ENCODE measurements at places on chromosomes 12 and 14.

- DNase-seq = no peak
Measured at GRCh38 chr14:94598816-94599655, 13.2 kb upstream of the SERPINA3 start.

- no peak for DNase-seq
Measured at GRCh38 chr12:78278706-78279190, 448.1 kb downstream of the NAV3 start.

DNA sequence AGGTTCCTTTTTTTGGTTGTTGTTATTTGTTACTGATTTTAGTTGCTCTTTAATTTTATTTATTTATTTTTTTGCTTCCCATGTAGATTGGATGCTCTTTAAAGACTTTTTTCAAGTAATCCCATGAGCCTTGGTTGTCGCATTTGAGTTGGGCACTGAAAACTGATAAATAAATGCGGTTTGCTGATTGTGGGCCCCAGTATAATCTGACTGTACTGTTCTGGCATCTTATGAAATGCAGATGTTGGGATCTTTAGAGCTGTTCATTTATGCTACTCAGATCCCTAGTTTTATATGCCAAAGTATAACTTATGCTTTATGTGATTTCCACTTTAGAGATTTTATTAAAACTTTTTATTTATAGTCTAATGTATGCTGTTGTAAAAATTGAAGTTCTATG, 33.3 kb downstream of the WNK1 start:
- no peak for DNase-seq

DNA sequence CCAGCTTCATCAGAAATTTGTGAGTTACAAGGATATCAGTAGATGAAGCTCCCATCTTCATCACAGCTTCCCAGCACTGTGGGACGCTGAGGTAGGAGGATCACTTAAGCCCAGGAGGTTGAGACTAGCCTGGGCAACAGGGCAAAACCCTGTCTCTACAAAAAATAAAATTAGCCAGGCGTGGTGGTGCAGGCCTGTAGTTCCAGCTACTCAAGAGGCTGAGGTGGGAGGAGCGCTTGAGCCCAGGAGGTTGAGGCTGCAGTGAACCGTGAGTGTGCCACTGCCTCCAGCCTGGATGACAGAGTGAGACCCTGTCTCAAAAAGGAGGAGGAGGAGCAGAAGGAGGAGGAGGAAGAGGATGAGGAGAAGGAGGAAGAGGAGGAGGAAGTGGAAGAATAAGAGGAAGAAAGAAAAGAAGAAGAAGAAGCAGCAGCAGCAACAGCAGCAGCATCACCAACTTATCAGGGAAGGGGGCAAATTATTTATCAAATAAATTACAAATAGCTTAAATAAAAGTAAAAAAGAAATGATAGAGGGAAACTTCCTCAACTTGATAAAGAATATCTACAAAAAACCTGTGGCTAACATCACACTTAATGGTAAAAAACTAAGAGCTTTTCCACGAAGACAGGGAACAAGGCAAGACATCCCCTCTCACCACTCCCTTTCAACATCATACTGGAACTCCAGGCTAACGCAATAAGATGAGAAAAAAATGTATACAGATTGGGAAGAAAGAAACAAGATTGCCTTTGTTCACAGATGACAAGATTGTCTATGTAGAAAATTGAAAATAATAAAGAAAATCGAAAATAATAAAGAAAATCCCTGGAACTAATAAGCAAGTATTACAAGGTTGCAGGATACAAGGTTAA, 69.6 kb downstream of the NINJ2 start:
- no peak for DNase-seq

DNA sequence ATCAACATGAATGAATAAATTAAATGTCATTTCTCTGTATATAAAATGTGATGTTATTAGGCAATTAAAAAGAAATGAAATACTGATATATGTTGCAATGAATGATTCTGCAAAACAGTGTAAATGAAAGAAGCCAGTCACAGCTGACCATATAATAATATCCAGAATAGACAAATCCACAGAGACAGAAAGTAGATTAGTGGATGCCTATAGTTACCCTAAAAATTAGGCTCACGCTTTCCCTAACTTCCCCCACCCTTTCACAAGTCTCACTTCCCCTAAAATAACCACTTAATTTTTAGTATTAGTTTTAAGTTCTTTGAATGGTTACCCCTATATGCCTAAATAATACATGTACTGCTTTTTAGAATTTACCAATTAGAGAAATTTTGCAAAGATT, 348.9 kb upstream of the FAR2 start:
- DNase-seq = no peak

DNA sequence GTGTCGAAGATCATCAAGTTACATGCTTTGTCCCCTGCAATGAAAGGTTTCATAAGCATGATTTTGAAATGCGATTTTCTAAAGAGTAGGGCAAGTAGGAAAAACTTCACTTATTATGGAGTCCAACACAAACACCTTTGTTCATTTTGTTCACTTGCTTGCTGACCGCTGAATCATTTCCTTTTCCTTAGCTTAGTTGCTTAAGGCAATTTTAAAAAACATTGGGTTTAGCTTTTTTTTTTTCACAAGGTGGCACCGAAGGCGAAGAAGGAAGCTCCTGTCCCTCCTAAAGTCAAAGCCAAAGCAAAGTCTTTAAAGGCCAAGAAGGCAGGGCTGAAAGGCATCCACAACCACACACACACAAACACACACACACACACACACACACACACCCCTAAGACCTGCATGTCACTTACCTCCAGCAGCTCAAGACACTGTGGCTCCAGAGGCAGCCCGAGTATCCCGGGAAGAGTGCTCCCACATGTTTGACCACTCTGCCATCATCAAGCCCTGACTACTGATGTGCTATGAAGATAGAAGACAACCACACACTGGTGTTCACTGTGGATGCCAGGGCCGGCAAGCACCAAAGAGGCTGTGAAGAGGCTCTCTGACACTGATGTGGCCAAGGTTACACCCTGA, 11.4 kb downstream of the MANSC1 start:
- no peak for DNase-seq

- DNase-seq = no peak
Measured at GRCh38 chr14:101075025-101075800, 171.7 kb upstream of the RTL1 start.

- DNase-seq = peak; percentile 38
Measured at GRCh38 chr14:77139540-77140358, 1.8 kb downstream of the ZDHHC22 start.

DNA sequence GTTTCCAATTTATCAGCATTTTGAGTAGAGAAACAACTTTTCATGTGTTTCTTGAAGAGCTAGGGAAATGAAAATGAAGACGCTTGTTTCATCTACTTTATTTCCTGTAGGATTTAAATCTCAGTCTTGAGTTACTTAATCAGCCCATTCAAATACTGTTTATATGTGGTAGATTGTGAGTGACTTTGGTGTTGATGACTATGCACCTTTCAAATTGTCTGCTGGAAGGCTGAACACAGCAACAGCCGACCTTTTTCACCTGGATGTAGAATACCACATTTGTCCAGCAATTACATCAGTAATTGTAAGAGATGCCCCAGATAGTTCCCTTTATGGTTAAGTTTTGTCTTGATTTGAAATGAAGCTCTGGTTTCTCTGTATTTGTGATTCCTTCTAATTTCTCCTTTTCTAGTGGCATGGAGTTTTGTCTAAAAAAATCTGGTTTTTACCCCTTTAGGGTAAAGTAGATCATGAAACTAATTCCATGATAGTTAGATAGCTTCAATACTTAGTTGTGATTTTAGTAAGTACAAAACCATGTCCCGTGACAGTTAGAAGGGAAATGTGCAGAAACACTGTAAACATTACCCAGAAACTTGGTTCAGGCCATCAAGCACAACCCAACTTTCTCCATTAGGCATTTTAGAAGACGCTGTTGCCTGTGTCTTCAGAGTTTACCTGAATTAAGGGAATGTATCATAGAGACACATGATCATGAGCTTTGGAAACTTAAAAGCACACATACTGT, 165.0 kb downstream of the SRGAP1 start:
- no peak for DNase-seq

GRCh38 chr14:61972711-61973110, 210.5 kb downstream of the SNAPC1 start:
- DNase-seq = no peak

GRCh38 chr14:52650774-52651173, 44.6 kb downstream of the ERO1A start:
- DNase-seq = no peak

DNA sequence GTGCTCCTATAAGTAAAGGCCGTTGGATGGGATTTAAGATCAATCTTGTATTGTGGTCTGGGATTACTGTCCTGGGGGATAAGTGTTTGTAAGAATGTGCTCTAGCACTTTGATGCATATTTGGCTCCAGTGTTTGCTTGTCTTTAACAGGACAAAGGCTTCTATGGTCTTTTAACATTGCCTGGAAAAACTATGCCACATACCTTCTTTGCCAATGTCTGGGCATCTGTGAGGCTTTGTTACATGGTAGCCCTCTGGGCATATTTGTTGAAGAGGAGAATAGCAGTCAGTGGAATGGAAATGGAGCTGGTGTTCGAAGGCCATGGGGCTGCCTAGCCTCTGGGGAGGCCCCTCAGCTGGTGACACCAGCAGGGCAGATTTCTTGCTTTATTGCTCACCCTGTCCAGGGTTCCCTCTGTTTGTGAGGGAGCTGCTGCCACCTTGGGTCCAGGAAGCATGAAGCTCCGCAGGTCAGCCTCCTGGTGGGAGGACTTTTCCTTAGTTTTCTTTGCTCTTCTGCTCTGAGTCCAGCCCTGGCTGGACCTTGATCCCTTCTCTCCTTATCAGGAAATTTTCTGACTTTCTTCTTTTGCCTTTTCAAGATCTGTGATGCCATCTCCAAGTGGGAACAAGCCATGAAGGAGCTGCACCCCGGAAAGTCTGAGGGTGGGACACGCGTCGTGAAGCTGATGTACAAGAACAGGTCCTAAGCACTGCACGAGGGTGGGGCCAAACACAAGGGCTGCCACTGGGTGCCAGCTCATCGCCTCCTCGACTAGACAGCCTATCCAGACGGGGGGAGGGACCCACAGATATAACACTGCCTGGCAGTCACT, 19.5 kb downstream of the PIGH start:
- DNase-seq = no peak

- DNase-seq = no peak
Measured at GRCh38 chr12:103308396-103308795, 187.4 kb downstream of the C12orf42 start.

DNA sequence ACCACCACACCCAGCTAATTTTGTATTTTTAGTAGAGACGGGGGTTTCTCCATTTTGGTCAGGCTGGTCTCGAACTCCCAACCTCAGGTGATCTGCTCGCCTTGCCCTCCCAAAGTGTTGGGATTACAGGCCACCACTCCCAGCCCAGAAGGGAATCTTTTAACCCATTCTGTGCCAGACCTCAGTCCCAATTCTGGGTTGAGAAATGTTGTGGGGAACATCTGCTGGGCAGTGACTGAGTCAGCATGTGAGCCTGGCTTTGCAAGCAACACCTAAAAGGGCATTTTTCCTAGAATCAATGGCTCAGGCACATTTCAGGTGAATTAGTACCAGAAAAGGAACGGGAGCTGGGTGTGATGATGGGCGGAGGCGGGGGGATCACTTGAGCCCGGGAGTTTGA, 7.6 kb upstream of the SPATS2 start:
- no peak for DNase-seq

DNA sequence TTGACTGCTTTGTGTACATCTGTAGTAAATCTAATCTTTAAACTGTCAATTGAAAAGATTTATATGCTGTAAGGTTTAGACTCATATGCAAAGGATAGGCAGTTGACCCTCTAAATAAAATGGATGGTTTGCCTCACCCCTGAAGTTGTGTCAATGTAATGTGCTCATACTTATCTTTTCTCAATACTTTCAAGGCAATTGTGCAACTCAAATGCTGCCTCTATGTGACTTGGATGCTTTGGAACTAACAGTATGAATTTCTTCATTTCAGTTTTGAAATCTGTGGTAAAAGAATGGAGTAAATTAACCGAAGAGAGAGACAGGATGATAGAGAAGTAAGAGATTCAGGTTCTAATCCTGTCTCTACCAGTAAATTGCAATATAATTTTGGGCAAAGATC, 9.7 kb downstream of the PDE6H start:
- no peak for DNase-seq

GRCh38 chr12:77941401-77941800, 110.7 kb downstream of the NAV3 start:
- DNase-seq = no peak

GRCh38 chr14:91377700-91378652, 39.6 kb downstream of the CCDC88C start:
- DNase-seq = no peak

GRCh38 chr12:74896186-74896585, 313.5 kb downstream of the KCNC2 start:
- no peak for DNase-seq

DNA sequence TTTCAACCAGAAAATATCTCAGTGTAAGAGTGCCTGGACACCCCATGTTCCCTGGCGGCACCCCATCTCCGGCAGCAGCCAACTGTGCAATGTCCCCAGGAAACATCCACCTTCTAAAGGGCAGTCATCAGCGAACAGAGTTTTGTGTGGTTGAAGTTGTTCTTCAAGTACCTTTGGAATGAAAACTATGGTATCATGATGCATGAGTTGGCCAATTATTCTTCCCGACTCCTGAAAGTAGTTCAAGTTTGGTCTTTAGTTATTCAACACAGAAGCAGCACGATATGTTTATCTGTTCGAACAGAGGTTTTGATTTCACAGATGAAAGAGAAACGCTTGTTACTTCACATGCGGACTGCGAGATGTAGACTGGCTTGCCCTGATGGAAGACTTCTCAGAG, 21.1 kb upstream of the TTC7B start:
- no peak for DNase-seq
